ENCODE measurements at places on chromosomes 7 and 10.

GRCh38 chr7:31192986-31193385 lies 140.9 kb downstream of the ADCYAP1R1 start:
- peak; percentile 82 for DNase-seq

DNA sequence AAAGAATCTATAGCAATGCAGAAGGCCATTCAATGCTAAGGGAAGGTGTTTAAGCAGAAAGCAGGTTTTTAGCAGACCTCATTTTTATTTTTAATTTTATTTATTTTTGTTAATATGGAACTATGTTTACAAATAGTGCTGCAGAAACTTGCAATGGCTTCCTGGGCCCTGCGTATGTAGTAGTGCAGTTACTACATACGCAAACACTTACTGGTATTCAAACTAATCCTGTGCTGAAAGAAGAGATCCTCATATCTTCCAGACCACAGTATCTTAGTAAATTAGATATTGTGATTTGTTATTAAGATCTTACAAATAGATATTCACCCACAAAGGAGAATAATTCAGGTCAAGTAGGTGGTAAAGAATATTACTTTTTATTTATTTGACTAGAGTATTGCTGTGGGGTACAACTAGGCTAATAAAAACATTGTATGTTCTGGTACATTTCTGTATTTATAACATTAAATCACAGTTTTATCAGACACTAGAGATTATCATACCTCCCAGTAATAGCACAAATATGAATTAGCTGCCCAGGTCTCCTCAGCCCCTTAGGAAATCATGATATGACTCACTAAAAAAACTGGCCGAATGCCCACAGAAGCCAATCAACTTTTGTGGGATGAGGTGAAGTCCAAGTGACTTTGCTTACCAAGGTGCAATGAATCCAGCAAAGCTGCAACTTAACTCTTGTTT lies 57.6 kb downstream of the RNLS start:
- DNase-seq, result peak; percentile 6

DNA sequence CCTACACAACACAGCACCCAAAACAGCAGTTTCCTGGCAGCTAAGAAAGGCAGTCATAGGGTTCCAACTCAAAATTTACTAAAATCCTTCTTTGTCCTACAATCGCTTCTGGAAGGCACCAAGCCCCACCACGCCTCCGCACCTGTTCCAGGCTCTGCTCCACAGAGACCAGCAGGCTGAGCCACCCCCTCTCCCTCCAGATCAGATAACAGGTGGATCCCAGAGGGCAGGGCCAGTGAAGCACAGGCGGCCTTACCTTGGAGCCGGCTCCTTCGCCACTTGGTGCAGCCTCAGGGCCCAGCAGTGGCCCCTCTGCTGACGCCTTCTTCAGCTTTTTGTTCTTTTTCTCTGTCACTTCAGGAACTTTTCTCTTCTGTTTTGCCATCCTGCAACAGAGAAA lies 33.0 kb downstream of the ZFAND2A start:
- DNase-seq, result no peak

DNA sequence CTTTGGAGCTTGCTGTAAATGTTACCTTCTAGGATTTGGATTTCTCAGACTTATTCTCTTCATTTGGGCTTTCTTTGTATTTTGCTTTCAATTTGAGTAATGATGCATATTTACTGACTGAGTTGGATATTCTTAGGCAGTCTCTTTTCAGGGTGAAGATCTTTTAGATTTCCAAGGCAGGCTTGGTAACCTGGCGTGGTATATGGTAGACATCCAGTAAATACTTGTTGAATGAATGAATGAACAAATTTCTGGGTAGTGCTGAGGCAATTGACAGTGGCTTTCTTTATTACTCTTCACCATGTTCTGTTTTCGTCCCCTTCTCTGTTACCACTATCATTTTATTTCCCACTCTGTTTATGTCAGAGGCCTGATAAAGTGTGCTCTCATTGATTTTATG lies 27.1 kb downstream of the BBS9 start:
- no peak for DNase-seq

- DNase-seq, result no peak
Measured at GRCh38 chr10:51800121-51800520, 100.7 kb upstream of the CSTF2T start.

DNA sequence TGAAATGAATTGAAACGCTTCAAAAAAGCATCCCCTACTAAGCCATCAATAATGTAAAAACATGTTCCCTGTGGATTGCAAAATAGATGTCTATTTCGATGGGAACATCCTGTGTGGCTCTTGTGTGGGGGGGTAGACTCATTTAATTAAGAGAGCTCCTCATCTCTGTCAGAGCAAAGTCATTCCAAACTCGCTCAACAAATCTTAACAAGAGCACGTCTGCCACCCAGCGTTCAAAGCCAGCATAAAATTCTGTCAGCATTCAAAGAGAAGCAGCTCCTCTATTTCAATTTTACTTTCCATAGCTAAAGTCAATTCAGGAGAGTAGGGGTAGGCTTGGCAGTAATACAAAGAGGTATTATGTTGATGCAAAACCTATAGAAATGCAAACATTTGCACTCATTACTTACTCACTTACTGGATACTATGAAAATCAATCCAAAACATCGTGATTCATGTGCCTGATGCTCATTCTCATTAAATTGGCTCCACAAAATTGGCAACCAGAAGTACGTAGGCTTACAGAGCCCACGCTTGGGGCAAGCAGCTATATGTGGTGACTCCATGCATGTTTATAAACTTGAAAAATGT lies 114.9 kb downstream of the IPMK start:
- no peak for DNase-seq

- DNase-seq, result no peak
Measured at GRCh38 chr7:131105294-131105798, 222.3 kb upstream of the MKLN1 start.

DNA sequence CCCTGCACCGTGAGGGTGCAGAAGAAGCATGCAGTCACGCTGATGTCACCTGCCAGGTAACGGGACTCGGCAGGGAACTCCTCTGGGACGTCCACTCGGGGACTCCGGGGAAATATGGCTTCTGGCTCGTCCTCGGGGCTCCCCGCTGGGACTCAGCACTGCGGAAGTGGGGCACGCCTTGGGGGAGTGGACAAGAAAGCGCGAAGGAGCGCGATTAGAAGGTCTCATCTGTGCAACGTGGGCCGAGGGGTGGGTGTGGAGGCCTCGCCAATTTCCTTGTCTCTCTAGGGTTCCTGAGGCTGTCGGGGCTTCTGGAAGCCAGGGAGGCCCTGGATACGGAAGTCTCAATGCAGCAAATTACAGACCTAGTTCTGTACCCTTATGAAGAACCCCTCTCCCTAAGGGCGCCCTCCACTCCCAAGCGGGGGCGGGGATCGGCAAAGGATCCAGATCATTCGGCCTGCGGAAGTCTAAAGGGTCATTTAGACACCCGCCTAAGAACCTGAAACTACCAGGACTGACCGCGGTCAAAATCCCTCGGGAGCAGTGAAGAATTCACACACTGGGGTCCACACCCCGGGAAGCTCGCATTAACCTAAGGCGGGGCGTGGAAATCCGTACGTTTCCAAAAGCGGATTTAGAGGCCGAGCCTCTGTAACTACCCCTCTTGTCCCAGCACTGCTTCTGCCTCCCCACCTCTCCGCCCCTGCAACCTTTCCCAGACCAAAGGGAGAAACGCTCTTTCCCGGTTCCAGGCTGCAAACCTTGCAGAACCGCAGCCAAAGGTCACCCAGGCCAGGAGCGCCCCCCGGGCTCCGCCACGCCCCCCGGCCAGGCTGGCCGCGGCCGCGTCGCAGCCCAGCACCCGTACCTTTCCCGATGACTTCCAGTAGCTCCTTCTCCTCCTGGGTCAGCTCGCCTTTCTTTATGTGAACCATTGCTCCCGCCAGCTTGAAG lies 640 bp downstream of the ANKMY2 start:
- DNase-seq, result peak; percentile 88

- DNase-seq, result no peak
Measured at GRCh38 chr10:77291596-77292505, 345.8 kb downstream of the KCNMA1 start.

DNA sequence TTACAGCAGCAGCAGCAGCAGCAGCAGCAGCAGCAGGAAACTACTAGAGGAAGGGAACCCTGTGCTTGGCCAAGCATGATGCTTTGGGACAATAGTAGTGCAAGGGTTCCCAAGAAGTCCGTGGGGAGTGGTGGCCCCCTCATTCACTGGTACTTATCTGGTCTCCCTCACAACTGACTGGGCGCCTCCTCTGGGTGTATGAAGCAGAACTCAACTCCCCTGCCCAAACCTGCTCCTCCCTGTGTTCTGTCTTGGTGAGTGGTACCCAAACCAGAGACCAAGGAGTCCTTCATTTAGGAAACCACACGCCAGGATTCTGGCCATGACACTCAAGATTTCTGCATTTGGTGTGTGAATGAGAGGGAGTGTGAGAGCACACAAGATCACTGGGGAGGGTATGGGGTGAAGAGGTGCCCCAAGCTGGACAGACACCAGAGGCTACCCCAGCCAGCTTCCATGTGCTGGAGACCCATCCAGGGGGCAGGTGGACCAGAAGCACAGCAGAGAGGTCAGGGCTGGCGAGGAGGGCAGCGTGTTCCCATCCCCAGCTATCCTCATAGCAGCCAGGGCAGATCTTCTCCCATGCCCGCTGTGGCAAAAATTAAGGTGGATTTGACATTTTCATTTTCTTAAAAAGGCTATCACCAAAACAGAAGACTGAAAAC lies 10.6 kb upstream of the ZNF777 start:
- no peak for DNase-seq

DNA sequence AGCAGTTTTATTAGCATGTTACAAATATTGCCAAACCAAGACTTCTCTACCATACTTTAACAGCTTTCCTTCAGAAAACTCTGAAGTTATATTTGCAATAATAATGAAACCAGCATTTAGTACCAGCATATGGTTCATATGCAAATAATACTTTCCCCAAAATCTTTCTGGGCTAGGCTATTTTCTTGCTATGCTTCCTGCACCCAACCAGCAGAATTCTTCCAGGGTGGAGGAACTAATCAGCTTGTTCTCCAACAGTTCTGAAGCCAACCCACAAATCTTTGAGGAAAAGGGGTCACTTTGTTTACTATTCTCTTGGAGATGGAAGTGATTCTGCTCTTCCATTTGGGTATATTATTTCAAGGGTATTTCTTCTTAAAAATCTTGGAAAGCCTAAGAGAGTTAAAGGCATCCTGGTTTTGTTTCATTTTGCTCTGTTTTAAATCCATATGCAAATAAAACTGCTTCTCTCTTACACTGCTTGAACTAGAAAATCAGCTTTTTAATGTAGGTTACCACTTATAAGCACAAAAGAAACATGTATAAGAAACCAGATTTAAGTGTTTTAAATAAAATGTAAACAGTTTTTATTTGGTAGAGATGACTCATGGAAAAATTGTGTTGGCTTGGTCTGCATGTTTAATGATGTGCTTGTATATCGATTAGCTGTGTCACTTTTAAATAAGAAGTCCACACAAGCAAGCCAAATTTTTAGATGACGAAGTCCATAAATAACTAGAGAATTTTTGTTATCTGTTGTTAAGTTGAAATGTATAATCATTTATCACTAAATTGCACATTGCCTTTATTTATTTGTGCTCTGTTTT lies 103.7 kb downstream of the HECTD2 start:
- no peak for DNase-seq

- no peak for DNase-seq
Measured at GRCh38 chr10:104521901-104522694, 119.0 kb upstream of the SORCS3 start.

GRCh38 chr10:121927318-121927840 lies 452 bp downstream of the ATE1 start:
- peak; percentile 43 for DNase-seq

GRCh38 chr7:81743201-81743600 lies 26.6 kb downstream of the HGF start:
- DNase-seq, result no peak

DNA sequence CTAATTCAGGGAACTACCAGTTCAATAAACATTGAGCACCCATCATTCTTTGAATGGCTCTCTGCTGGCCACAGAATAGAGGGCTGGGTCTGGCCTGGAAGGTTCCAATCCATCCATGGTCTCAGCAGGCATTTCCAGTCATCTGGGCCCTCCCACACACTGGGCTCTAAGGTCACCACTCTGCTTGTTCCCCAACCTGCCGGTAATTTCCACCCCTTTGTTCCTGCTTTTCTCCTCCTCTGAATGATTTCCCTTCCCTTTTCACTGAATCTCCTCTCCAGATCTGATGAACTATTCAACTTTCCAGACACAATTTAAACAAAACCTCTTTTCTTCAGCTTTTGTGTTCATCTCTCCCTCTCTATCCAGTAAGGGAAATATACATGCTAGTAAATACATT lies 2.6 kb downstream of the BZW2 start:
- no peak for DNase-seq

DNA sequence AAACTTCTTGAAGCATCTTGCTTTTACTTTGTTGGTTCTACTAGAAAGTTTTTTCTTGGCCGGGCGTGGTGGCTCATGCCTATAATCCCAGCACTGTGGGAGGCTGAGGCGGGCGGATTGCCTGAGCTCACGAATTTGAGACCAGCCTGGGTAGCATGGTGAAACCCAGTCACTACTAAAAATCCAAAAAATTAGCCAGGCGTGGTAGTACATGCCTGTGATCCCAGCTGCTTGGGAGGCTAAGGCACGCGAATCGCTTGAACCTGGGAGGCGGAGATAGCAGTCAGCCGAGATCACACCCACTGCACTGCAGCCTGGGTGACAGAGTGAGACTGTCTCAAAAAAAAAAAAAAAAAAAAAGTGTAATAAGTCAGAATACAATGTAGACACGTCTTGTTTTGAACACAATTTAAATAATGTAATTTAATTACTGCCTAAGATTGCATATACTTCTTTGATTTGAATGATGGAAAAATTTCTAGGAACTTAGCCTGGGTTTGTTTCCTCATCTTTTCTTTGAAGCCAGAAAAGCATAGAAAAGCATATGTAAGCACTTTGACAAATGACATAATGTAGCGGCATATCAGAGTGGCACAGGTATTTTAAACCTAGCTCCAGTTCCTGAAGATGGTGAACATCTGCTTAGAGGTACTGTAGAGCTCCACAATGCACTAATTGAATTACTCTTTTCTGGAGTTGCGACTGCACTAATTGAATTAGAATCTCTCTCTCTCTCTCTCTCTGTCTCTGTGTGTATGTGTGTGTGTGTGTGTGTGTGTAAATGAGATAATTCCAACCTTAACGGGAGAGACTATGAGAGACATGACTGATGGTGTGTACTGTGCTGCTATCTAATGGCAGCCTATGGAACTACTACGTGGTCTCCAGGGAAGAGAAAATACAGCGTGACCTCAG lies 87.8 kb downstream of the BTRC start:
- DNase-seq, result peak; percentile 22

- DNase-seq, result peak; percentile 45
Measured at GRCh38 chr7:146961617-146962016, 845.0 kb downstream of the CNTNAP2 start.

GRCh38 chr7:124779620-124780019 lies 14.0 kb upstream of the GPR37 start:
- DNase-seq, result no peak

Measured in H54 (cell line).